ENCODE measurements at places on chromosomes 11 and 22. TPM values are rescaled to one million over a fixed set of nuclear protein-coding genes. Genes with fewer than 3 reads are reported as not detected.

FOLR1 gene
- total RNA-seq: 0.49 TPM

GRCh38 chr22:27903805-27904473, 15.1 kb downstream of the PITPNB start:
- no peak for DNase-seq

APOBEC3B gene
- 0.52 TPM for total RNA-seq

GRCh38 chr11:3090096-3090901, 33.1 kb upstream of the CARS1 start:
- no peak for DNase-seq

GRCh38 chr11:66237867-66238266, 30.6 kb upstream of the RAB1B start:
- DNase-seq: no peak

DNA sequence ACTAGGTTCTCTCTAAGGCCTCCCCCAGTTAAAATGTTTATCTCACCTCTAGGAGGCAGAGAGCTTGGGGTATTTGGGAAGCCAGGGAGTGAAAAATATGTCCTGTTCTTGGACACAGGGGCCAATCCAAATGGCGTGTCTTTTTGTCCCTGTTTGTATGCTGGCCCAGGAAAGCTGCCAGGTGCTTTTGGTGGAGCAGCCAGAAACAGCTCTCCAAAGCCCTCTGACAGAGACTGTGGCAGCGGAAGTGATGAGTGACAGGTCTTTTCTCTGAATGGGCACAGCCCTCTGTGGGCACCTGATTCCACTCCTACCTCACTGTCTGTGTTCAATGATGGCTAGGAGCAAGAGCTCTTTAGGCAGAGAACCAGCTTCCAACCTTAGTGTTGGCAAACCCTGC, 106.4 kb upstream of the KIRREL3 start:
- no peak for DNase-seq

DNA sequence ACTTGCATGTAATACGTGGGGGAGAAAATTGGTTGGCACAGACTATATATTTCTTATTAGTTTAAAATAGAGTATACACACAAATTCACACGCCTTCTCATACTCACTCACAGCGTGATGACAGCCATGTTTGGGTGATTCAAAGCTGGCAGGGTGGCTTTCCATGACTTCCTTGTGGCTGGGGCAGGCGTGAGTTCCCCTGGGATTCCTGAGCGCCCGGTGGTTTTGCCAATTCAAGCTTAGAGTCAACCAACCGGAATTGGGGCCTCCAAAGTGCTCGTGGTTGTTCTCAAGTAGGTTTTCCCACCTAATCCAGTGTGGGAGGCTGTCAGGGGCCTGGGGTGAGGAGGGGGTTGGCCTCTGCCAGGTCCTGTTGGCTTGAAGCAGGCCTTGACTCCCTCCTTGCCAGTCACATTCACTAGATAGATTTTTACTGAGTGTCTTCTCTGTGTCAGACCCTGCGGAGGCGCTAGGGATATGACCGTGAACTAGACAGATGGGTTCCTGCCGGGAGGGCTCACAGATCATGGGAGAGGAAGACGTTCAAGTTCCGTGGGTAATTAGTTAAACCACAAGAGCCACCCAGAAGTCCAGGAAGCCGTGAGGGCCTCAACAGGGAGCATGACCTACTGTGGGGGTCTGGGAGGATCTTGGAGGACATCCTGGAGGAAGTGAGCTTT, 11.5 kb downstream of the PKNOX2 start:
- DNase-seq: no peak

EFEMP2 gene
- 85.1 TPM for total RNA-seq

TEX54 gene
- not detected for total RNA-seq

DNA sequence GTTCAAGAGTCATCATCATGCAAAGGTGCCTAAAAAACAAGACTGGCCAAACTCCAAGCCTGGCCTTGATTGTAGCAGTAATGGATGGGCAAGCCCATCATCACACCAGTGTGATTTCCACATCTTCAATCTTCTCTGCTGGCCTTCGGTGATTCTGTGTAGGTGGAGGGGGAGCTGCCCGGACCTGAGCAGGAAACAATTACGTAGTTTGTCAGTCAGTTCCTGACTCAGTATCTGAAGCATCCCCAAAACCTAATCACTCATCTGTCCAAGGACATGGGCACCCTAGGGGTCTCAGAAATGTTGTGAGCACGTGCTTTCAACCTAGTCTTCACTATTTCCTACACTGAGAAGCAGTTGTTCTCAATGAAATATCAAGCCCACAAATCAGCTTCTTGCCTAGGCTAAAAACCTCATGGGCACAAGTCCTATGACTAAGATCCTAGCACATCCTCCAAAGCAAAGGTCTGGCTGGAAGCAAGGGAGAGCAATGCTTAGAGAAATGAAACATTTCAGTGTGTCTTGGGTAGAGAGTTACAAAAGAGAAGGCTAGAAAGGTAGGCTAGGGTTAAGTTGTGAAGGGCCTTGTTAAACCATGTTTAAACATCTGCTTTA, 24.6 kb downstream of the ATG16L2 start:
- no peak for DNase-seq

DLG2 gene
- total RNA-seq: 6.5 TPM

GRCh38 chr11:11973866-11974265, 34.6 kb downstream of the DKK3 start:
- DNase-seq: no peak

DNA sequence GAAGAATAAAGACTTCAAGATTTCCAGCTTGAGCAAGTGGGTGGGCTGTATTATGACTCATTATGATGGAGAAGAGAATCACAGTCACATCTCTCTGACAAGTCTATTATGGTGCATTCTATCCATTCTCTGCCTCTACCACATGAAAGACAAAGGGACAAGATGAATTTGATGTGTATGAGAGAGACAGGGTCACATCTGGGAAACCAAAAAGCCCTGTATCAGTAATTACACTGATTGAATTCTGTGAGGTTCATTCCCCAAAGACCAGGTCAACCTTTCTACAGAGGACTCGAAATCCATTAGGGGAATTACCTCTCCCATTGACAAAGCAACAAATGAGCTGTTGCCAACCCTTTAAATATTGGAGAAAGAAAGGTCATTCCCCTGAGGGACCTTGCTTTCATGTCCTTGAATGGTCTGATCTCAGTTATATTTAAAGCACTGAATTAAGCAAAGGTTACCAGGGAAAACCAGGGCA, 109.6 kb downstream of the USP35 start:
- no peak for DNase-seq

GRCh38 chr22:37334859-37335805, 52.8 kb downstream of the CYTH4 start:
- no peak for DNase-seq

OR51B4 gene
- not detected for total RNA-seq

FAM180B gene
- 0.22 TPM for total RNA-seq

GRCh38 chr11:119055901-119056300, 1.1 kb downstream of the HYOU1 start:
- no peak for DNase-seq

DNA sequence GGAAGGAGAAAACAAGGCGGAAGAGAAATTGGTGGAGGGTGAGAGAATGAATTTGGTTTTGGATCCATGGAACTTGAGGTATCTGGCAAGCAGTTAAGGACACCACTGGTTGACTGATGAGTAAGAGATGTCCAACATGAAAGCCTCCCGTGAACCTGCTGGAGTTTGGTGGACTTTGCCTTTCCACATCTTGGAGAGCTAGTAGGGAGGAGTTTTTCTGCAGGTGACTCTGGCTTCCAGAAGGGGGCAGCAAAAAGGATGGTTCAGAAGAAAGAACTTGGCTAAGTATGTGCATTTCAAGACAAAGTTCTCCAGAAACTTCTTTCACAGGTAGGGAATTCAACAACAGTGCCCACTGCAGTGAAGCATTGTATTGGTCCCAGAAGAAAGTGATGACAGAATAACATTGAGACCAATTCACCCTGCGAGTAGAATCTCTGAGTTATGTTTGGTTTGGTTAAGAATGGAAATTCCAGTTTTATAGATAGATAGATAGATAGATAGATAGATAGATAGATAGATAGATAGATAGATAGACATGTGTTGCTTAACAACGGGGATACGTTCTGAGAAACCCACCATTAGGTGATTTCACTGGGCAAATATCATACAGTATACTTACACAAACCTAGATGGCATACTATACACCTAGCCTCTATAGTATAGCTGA, 28.5 kb downstream of the DCDC1 start:
- DNase-seq: no peak

GRCh38 chr11:13110929-13111812, 102.1 kb downstream of the RASSF10 start:
- peak; percentile 15 for DNase-seq

RAB38 gene
- 0.44 TPM for total RNA-seq

GRCh38 chr22:43855431-43855830, 6.9 kb downstream of the SULT4A1 start:
- no peak for DNase-seq

- DNase-seq: no peak
These were observed 3.5 kb downstream of the DGCR6L start for GRCh38 chr22:20316217-20316843.

OR5A1 gene
- not detected for total RNA-seq

DNA sequence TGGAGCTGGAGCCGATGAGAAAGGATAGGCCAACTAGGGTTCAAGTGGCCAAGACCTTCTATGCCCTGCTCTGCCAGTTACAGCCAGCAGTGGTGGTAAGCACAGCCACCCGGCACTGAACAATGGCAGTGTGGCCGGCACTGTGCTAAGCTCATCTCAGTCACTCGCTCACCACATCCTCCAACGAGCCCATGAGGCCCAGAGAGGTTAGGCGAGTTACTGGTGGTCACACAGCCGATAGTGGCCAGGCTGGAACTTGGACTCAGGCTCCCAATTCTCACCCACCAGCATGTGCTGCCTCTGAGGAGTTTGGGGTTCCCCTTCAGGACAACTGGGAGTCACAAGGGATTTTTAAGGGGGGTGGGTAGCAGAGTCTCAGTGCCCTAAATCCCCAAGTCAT, 66.4 kb downstream of the IGLL1 start:
- DNase-seq: no peak

ANKK1 gene
- total RNA-seq: not detected

DNA sequence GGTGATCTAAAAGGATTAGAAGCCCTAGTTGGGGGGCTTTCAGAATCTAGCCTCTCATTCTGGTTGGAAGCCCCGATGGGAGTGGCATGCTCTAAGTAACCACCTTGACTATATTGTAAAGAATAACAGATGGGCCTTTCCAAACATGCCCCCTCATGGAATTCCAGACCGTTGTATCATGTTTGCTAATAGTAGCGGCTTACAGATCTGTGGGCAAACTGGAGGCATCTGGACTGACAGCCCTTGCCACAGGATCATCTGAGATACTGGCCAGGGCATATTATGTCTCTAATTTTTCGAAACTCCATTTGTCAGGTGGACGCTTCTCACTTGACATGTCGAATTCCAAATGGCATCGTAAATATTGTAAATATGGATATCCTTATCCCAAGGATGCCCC, 10.5 kb downstream of the APIP start:
- DNase-seq: no peak

Data from left ventricle myocardium inferior (tissue), 1 donor.